ENCODE measurements at places on chromosomes 1 and 21.
A peak's percentile ranks its signal among the peaks of the same experiment; 100 is the strongest.

DNA sequence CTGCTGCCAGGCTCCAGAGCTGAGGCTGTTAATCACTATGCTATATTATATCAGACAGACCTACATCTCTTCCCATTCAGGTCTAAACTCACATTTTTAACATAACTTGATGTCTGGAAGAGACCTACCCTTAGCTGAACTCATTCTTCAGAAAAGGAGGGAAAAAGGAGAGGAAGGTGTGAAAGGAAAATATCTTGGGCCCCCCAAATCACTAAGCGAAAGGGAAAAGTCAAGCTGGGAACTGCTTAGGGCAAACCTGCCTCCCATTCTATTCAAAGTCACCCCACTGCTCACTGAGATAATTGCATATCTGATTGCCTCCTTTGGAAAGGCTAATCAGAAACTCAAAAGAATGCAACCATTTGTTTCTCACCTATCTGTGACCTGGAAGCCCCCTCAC, 222.2 kb downstream of the ASTN1 start:
- no peak for DNase-seq

DNA sequence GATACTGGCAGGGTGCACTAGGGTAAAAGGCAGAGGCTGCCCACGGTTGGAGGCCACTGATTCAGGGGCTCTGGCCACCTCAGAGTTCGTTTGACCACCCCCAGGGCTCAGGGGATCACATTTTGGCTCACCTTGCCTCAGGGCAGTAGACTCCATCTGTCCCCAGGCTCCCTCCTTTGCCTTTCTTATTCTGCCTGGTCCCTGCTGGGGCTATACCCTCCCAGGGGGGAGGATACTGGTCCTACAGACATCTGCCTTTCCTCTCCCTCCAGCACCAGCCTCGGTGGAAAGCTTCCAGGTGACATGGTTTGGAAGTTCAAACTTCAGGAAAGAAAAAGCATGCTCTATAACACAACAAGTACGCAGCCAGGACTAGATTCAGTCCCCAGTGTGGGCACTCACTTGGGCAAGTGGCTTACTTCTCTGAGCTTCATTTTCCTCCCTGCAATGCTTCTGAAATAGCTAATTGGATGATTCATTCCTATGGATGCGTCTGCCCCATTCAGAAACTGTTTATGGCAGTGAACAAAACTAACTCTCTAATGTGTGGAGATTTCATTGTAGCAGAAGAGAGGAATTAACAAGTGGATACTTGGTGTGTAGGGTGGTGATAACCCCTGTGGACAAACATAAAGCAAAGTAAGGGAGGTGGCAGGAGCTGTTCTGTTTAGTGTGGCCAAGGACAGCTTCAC, 154.8 kb downstream of the TRABD2B start:
- DNase-seq, result no peak

DNA sequence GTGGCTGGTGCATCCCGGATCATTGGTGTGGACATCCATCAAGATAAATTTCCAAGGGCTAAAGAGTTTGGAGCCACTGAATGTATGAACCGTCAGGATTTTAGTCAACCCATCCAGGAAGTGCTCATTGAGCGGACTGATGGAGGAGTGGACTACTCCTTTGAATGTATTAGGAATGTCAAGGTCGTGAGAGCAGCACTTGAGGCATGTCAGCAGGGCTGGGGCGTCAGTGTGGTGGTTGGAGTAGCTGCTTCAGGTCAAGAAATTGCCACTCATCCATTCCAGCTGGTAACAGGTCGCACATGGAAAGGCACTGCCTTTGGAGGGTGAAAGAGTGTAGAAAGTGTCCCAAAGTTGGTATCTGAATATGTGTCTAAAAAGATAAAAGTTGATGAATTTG, 79.1 kb downstream of the FMN2 start:
- DNase-seq, result no peak

- DNase-seq, result no peak
Measured at GRCh38 chr1:221888218-221888617, 146.3 kb upstream of the DUSP10 start.

GRCh38 chr1:248045209-248045608, 1.4 kb upstream of the OR2L3 start:
- DNase-seq, result no peak

DNA sequence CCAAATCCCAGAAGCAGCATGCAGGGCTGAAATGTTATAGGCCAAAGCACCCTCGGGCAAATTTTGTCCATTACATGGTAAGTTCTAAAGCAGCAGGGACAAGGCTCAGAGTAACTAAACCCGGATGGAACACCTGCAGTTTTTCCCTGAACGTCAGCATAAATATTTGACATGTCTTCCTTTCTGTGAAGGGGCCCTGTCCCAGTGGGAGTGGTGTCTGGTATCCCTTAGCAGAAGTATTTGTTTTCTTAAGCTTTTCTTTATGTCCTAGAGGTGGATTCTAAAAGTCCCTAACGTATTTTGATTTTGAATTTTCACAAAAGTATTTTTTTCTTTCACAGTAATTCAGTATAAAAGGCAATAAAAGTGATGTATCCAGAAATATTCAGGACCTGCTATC, 223.9 kb downstream of the ST6GALNAC3 start:
- DNase-seq, result no peak

DNA sequence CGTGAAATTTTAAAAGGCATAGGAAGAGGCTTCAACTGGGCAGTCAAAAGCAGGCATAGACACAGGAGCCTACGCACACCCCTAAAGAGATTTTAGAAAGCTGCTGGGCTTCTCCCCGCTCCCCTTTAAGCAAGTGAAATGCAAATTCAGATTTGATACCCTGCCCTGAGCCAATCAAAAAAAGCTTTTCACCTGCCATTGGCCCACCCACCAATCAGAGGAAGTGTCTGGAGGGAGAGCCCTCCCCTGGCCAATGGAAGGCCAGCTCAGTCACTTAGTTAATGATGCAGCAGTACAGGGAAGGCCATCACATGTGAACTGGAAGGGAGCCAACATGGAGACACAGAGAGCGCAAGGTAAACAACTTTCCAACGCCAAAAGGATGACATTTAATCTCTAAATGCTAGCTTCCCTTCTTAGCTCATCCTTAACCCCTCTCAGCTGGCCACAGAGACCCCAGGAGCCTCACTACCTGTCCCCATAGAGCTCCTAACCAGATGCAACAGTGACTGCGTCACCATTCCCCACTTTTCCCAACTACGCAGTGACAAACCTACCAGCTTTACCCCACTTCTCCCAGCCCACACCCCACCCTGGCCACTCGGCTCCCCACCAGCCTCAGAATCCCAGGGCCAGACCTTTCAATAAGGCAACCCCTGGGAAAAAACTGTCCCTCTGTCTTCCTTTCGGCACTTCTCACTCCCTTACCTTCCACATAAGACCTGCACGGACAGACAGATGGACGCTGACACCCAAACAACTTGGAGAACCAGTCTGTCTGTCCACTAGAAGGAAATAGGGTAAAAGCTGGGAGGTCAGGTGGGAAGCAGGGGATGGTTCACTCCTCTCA, 71.0 kb downstream of the CD46 start:
- DNase-seq, result no peak

- DNase-seq, result peak; percentile 88
Measured at GRCh38 chr1:228664399-228664914, 70.8 kb upstream of the RHOU start.

DNA sequence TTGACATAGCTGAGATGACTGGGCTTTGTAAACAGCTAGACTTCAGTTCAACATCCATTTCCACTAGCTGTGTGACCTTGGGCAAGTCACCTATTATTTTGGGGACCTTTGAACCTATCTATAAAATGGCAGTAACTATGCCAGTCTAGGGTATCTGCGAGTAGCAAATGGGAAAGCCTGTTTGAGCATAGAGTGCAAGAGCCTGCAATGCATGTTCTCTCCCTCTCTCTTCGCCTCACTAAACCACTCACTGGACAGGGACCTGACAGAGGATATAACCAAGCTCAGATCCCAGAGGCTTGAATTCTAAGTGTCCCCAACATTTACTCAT, 39.7 kb downstream of the DPT start:
- DNase-seq, result no peak

Measured in neural crest cell (in vitro differentiated cells).